CD4-positive, alpha-beta T cell (primary cell): ENCODE measurements at places on chromosomes 5 and 9.

GRCh38 chr9:131426545-131426944 is 32.7 kb downstream of the PRRC2B start:
- DNase-seq: no peak

DNA sequence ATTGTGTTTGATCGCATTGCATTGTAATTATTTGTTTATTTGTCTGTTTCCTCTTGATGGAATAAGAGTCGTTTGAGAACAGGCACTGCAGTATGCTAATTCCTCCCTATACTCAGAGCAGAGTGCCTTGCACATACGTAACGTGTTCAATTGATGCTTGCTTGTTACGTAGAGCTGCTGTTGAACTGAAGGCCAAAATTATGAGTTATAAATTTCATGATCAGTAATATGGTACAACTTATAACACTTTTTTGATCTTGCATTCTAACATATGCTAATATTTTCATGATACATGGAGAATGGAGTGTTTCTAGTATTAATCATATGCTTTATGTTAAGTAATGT is 26.5 kb upstream of the LIFR start:
- no peak for DNase-seq

GRCh38 chr5:57225553-57225952 is 51.7 kb downstream of the GPBP1 start:
- DNase-seq: no peak

GRCh38 chr9:121819428-121820231 is 168.2 kb downstream of the DAB2IP start:
- DNase-seq: no peak

- DNase-seq: no peak
Observed at GRCh38 chr5:113181853-113182490, 205.4 kb downstream of the DCP2 start.

DNA sequence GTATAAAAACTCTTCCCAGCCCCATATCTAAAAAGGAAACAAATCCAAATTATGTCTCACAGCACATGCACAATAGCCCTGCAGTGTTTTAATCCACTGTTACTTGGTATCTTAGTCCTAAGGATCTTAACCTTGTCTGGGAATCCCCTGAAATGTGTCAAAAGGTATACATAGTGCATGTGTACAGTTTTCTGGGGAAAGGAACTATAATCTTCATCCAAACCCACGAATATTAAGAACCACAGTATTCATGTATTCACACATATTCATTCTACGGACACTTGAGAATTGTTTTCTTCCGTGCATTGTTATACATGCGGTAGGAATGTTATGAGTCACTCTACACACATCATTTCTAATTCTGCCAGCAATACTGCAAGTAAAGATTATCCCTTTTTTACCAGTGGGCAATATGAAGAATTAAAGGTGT is 47.8 kb upstream of the SNX2 start:
- no peak for DNase-seq

GRCh38 chr9:131736431-131736830 is 3.4 kb downstream of the RAPGEF1 start:
- peak; percentile 37 for DNase-seq

- DNase-seq: no peak
Observed at GRCh38 chr9:121945849-121946248, 147.3 kb downstream of the TTLL11 start.

DNA sequence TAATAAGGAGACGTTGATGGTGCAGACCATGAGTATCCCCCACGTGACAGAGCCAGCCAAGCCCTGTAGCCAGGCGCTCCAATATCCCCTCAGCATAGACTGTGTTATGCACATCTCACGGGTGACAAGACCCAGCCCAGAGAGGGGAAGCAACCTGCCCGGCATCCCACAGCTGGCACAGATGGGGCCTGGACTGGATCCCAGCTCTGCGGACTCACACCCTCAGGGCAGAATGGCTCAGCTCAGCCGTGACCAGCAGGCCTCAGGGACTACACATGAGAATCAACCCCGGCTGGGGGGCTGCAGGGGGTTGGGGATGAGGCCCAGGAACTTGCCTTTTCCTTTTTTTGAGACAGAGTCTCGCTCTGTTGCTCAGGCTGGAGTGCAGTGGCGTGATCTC is 11.7 kb downstream of the FIBCD1 start:
- no peak for DNase-seq

- no peak for DNase-seq
Observed at GRCh38 chr9:36213387-36213786, 22.7 kb downstream of the CLTA start.

- DNase-seq: no peak
Observed at GRCh38 chr9:97807681-97808080, 45.3 kb upstream of the FOXE1 start.

- DNase-seq: no peak
Observed at GRCh38 chr5:111223101-111223786, 940 bp upstream of the CAMK4 start.

DNA sequence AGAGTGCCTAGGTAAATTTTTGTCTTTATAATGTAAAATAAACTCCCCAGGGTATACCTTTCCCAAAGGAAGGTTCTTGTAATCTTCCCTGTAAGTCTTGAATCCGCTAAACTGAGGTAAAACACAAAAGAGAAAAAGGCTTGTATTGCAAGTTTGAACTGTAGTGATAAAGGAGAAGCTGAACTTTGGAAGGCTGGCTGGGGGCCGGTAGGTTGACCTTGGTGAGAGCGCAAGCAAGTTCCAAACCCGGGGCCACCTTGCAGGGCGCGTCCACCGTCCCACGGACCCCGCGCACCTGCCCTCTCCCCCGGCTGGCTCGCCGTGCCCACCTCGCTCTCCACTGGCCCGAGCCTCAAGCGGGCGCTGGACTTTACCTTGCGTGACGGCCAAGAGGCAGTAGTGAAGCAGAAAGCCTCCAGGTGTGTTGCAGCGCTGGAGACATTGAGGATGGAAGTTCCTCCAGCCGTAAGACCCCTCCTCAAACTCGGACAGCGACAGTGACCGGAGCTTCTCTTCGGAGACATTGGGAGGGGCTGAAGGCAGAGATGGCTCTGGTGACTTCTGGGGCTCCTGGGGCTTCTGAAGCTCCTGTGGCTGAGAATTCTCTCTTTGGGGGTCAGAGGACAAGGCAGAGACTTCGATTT is 428 bp downstream of the SLCO4C1 start:
- peak; percentile 2 for DNase-seq

GRCh38 chr9:2190939-2191608 is 175.9 kb downstream of the SMARCA2 start:
- DNase-seq: no peak

- DNase-seq: no peak
Observed at GRCh38 chr5:124888050-124888506, 141.6 kb upstream of the ZNF608 start.

GRCh38 chr9:91945277-91946085 is 4.5 kb downstream of the ROR2 start:
- no peak for DNase-seq

GRCh38 chr5:169417676-169418075 is 116.7 kb upstream of the SLIT3 start:
- no peak for DNase-seq

- no peak for DNase-seq
Observed at GRCh38 chr9:18973348-18973747, 59.7 kb downstream of the SAXO1 start.
